ENCODE measurements at places on chromosomes 3 and 15.

- no peak for DNase-seq
Observed at GRCh38 chr15:59696332-59696731, 7.2 kb upstream of the BNIP2 start.

- DNase-seq, result no peak
Observed at GRCh38 chr3:182921665-182922355, 58.5 kb downstream of the DCUN1D1 start.

DNA sequence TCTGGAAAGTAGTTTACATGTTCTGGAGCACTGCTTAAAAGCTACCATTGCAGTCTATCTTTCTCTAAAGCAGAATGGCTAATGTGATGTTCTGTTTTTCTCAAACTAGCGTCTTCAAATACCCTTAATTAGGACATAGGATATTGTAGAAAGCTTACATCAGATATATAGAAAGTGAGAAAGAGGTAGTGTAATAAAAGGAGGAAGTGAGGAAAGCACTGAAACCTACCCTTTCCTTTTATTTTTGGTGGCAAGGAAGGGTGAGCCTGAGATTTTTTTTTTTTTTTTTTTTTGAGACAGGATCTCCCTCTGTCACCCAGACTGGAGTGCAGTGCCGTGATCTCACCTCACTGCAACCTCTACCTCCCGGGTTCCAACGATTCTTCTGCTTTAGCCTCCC, 9.4 kb downstream of the SENP2 start:
- DNase-seq, result no peak

- DNase-seq, result no peak
Observed at GRCh38 chr15:101250873-101251829, 697 bp downstream of the CHSY1 start.

- no peak for DNase-seq
Observed at GRCh38 chr3:107870096-107870495, 220.7 kb downstream of the CD47 start.

DNA sequence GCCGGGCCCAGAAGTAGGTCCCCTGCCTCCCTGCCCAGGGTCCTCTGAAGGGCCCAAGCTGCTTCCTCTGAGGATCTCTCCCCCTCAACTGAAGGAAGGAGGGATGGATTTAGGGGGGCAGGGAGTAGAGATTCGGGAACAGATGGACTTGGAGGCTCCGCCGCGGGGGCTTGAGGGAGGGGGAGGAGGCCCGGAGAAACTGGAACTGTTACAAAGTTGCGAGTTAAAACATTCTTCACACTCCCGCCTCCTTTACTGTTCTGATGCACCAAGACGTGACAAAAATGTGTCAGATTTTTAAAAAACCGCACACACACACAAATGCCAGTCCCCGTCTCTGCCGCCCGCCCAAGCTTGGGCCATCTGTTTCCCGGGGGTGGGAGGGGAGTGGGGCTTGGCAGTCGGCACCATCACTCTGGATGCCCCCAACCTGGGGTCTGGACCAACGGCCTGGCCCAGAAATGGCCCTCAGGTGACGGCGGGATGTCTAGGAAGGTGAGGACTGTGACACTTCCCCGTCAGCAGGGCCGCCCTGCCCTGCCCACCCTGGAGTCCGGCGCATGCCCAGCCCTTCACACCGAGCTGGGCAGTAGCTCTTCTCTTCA, 25.0 kb upstream of the LINGO1 start:
- no peak for DNase-seq

DNA sequence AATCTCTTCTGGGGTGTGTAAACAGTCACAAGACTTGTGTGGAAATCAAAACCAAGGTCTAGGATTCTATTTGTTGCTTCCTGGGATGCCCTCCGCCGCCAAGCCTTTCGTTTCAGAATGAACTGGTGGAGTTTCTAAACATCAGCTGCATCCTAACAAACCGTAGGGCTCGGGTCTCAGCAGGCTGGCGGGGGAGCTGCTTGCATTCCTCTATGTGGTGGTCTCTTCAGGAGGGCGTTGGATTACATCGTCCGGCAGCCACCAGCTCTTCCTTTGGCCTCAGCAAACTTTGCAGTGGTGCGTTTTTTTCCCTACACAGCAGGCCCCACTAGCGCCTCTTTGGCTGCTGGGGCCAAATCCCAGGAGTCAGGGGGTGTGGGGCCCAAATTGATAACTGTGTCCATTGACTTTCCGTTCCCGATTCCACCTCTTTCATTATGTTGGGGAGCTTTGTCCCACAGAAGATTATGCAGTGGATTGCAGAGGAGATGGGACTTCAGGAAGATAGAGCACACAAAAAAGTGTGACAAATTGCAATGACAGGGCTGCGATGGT, 390.0 kb upstream of the NR2F2 start:
- no peak for DNase-seq

Measured in NCI-H1694 treated with DMSO at 0.1 percent for 48 hours (cell line).